Central memory CD4-positive, alpha-beta T cell (primary cell): ENCODE measurements at places on chromosomes 12 and 14.

DNA sequence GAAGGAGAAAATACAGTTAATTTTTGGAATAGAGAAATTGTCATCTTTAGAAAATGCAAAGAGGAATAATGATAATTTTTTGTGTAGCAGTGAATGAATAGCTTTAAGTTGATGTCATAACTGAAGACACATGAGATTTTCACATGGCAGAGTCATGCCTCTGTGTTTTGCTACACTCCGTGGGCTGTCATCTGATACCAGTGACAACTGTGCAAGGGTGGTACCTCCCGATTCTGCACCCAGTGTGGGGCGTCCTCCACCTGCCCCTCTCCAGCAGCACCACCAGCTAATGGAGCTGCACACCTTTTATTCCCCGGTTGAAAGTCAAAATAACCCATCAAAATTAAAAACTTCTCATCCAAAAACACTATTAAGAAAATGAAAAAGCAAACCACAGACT is 47.2 kb downstream of the ANKRD9 start:
- no peak for DNase-seq

DNA sequence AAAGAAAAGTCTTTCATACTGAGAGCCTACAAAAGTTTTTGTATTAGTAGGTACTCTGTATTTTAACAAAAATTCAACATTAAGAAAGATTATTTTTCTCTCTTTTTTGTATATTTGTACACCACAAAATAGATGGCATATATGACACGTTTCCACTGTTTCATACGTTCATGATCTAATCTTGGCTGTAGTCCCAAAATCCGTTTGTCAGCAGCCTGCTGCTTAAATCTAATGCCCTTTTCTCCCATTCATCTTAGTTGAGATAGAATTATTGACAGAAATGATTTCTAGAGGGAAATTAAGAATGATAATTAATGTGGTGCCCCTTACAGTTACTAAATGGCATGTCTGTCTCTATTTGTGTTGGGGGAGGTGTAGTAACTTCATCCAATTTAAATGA is 140.7 kb upstream of the NOVA1 start:
- no peak for DNase-seq

DNA sequence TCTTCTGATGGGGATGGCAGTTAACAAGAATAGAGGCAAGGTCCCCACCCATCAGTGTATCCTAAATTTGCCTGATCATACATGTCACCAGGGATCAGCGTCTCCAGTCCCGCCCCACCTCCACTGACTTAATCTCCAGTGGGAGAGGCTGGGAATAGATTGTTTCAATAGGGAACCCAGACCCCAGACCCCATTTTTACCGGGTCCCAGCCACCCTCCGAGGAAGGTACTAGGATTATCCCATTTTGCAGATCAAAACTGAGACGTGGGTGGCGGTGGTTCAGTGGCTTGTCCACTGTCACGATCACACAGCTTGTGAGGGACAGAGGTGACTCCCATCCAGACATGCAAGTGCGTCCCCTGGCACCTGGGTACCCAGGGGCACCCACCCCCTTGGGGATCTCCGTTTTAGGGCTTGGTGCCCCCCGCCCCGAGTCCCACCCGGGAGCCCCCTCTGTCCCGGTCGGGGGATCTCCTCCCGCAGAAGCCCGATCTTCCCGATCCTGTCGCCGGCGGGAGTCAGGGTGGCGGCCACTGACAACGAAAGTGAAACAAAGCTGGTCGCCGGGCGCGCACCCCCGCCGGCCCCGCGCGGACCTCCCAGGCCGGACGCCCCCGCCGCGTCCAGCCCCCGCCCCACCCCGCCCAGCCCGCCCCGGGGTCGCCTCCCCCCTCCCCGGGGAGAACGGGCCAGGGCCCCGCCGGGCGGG is 523 bp downstream of the WSB2 start:
- DNase-seq: peak; percentile 25

GRCh38 chr12:51028813-51029150 is 2.6 kb upstream of the SLC11A2 start:
- no peak for DNase-seq

- no peak for DNase-seq
Measured at GRCh38 chr14:79265366-79265946, 945.8 kb downstream of the DIO2 start.

GRCh38 chr12:27772328-27773049 is 7.5 kb upstream of the KLHL42 start:
- no peak for DNase-seq

DNA sequence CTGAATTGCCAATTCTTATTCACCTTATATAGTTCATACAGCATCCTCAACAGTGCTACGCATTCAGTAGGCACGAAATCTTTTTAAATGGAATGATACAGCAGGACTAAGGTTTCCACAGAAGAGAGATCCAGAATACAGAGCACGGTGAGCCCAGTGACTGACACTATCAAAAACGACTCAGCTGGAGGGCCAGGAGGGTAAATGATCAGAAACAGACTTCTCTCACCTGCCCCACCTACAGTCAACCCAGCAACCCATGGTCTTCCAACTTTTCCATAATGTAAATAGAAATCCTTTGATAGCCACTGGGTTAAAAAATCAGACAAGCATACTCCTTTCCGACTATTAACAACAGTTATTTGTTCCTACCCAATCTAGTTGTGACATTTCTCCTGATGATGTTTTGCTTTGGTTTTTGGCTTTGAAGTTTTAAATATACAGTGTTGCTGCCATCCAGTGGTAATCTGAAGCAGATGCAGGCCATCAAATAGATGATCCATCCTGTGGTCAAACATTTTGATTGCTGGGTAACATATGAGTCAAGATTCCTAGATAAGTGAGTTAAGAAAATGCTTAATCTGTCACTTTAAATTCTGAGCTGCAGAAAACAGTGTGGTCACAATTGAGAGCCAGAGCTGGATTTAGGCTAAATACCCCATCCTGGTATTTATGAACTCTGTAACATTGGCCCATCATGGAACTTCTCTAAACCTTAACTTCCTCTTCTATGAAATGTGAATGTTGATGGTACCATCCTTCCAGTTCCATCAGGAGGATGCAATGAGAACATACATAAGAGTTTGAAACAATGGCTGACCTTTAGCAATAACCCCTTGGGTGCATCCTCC is 42.0 kb downstream of the GPHB5 start:
- DNase-seq: no peak

DNA sequence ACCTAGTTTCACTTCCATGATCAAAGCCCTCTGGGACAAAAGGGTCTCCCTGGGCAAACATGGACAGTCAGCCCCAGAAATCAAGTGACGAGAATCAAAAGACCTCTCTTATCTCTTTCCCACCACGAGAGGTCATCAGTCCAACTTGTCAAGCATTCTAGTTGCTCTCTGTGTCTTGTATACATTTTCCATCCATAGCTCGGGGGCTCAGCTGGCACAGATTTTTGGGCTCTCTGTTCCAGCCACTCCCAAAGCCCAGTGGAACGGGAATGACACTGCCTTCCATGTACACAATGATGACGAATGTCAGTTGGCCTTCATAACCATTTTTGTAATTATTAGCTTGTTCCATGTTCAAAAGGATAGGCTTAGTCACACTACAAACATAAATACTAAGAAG is 29.7 kb downstream of the NOS1 start:
- no peak for DNase-seq

GRCh38 chr14:59334253-59334652 is 130.9 kb downstream of the GPR135 start:
- no peak for DNase-seq

- DNase-seq: no peak
Measured at GRCh38 chr12:118052324-118053070, 8.5 kb downstream of the WSB2 start.

- DNase-seq: no peak
Measured at GRCh38 chr12:30965613-30965985, 39.1 kb downstream of the TSPAN11 start.

- DNase-seq: no peak
Measured at GRCh38 chr12:112005419-112006395, 7.3 kb downstream of the TMEM116 start.

DNA sequence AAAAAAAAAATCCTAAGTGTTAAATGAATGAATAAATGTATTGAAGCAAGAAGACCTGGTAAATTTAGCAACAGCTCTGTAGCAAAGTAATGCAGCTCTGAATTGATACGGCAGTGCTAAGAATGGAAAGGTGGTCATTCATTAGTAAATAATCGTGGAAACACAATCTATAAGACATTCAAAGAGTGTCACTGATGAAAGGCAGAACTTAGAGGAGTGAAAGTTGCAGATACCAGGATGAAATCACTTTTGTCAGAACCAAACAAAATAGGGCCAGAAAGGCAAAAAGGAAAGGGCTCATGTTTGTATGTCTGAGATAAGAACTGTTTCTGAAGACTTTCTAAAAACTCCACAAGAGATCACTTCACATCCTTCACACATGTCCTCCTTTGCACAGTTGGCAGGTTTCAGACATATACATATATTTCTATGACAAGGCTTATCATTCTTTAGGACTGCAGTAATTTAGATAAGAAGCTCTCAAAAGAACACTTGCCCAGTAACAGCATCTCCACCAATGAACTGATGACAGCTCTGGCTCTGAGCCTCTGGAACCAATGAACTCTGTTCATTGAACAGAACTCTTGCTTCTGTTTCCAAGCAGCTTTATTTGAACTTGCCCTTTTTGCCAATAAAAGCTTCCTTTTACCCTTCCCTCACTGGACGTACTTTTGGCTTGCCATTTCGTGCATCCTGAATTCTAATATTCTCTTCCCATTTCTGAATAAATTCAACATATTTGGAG is 4.2 kb upstream of the LRR1 start:
- no peak for DNase-seq

- DNase-seq: no peak
Measured at GRCh38 chr12:88953029-88953586, 372.8 kb upstream of the KITLG start.

- DNase-seq: no peak
Measured at GRCh38 chr14:95233702-95234241, 76.4 kb upstream of the DICER1 start.

GRCh38 chr14:77475432-77476115 is 17.7 kb downstream of the AHSA1 start:
- no peak for DNase-seq

- no peak for DNase-seq
Measured at GRCh38 chr12:90343966-90344365, 611.0 kb downstream of the CCER1 start.

- no peak for DNase-seq
Measured at GRCh38 chr12:43551279-43551970, 578 bp downstream of the ADAMTS20 start.

DNA sequence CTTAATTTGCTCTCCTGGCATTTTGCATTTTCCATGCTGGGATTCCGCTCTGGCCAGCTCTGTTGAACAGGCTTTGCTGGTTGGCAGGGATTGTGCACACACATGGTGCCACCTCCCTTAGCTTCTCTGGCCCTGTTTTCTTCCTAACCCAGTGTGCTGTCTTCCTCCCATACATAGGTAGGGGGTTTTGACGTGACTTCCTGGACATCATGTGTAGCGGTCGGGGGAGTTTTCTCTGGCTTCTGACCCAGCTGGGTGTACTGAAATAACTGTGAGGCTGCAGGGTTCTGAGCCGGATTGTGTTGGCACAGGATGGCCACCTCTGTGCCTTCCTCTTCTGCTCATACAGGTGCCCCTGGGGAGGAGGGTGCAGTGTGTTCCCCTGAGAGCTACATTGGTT is 25.7 kb downstream of the C14orf132 start:
- DNase-seq: no peak

- DNase-seq: no peak
Measured at GRCh38 chr14:30355431-30355913, 203.5 kb upstream of the G2E3 start.

DNA sequence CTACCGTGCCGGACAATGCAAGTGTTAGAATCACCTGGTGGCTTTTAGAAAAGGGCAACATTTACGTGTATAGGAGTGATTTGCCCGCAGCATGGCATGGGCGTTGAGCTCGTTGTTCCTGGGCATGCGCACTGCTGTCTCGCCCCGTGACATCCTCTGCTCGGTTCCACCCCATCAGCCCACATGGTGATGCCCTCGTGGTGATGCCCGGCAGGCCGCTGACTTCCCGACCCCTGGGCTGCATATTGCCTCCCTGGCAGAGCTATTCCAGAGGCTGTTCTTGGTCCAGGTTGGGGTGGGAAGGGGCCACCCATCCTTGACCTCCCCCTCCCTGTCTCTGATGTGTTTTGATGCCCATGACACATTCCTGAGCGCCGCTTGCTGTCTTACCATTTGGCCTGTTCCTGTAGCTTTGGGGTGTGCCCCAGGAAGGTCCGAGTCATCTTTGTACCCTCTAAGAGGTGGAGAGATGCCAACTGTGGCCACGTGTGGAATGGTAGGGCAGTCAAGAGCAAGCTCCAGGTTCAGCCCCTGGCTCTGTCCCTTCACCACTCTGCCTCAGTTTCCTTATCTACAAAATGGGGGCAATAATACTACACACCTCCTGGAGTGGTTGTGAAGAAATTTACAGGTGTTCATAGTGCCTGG is 4.8 kb downstream of the HIP1R start:
- no peak for DNase-seq

DNA sequence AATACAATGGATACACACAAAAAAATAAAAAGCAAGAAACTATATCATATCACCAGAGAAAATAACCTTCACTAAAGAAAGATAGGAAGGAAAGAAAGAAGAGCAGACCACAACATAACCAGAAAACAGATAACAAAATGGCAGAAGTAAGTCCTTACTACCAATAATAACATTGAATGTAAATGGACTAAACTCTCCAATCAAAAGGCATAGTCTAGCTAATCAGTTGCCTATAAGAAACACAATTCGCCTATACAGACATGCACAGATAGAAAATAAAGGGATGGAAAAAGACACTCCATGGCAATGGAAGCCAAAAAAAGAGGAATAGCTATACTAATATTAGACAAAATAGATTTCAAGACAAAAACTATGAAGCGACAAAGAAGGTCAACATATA is 8.9 kb upstream of the TAS2R30 start:
- no peak for DNase-seq

- DNase-seq: peak; percentile 5
Measured at GRCh38 chr12:121297435-121297991, 1.0 kb upstream of the CAMKK2 start.

GRCh38 chr12:113439606-113440030 is 17.4 kb downstream of the SDSL start:
- no peak for DNase-seq

DNA sequence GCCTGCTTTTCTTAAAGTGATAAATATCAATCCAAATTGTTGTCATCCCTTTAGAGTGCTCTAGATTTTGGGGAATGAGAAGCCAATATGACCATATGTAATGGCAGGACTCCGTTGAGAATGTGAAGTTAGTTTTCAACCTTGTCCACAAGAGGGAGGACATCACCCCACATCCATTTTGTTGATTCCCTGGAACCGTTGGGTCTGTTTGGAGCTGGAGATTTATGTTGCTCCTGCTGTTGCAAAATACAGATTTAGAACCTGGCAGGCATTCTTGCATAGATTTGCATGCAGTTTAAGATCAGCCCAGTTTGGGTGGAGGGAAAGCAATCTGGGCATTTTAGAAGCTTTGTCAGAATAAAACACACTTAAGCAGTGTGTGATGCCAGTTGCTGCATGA is 620.1 kb downstream of the NRXN3 start:
- DNase-seq: no peak
